ENCODE measurements at places on chromosomes 11 and 22.

- DNase-seq, result no peak
Observed at GRCh38 chr11:86118253-86118652, 49.4 kb upstream of the PICALM start.

DNA sequence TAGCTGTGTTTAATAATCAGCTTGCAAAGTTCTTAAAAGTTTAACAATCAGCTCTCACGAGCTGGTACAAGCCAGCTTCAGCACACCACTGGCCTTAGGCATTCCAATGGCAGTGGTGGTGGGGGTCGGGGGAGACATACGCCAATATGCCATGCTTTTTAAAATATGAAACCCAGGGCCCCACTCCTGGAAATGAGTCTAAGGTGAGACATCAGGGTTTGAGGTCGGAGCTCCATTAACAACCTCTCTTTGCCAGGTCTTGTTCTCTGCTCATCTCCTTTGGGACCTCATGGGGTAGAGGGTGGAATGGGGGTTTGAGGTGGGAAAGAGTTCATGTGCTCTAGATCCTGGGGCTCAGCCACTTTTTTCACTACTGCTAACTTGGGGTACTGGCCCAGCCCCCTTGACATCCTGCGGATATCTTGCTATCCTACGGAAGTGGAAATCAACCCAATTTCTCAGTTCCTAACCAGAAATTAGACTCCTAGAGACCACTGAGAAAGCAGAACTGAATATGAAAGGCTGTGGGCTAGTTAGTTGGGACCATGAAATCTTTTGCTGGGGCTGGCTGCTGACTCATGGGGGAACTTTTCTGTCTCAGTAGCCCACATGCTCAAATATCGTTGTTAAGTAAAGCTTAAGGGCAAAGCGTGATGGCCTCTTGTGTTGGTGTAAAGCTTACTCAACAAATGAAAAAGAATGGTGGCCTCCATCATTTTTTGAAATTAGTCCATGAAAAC is 90.1 kb downstream of the PDHX start:
- no peak for DNase-seq

DNA sequence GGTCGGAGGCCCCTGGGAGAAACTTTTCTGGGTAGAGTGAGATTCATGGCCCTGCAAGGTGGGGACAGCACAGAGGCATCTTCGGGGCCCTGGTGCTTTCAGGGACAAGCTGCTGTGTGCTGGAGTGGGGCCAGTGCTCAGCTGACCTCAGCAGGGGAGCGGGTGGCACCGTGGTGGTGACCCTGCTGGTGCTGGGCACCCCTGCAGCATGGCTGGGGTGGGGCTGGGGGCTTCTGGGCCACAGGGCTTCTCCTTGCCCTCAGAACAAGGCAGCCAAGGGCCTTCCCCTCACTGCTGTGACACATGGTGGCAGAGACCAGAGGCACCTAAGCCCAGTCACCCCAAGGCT is 24.9 kb upstream of the GNB1L start:
- no peak for DNase-seq

DNA sequence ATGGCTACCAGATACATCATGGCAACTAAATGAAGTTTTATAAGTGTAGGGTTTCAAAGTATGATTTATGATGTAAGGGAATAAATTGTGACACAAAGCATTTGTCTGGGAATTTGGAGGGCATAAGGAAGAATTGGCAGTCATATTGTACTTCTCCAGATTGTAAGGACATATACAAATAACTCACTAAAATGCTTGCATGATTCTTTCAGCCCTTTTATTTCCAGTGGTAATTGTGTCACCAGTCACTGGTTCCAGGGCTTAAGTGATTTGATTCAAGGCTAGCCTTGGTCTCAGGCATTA is 299.4 kb upstream of the ANO5 start:
- no peak for DNase-seq

GRCh38 chr22:24005201-24005600 is at the start of gene GSTT4:
GSTT4 (minus strand) TSS chr22:24005453; CDS start chr22:24005356, 97 bp downstream.
- no peak for DNase-seq

DNA sequence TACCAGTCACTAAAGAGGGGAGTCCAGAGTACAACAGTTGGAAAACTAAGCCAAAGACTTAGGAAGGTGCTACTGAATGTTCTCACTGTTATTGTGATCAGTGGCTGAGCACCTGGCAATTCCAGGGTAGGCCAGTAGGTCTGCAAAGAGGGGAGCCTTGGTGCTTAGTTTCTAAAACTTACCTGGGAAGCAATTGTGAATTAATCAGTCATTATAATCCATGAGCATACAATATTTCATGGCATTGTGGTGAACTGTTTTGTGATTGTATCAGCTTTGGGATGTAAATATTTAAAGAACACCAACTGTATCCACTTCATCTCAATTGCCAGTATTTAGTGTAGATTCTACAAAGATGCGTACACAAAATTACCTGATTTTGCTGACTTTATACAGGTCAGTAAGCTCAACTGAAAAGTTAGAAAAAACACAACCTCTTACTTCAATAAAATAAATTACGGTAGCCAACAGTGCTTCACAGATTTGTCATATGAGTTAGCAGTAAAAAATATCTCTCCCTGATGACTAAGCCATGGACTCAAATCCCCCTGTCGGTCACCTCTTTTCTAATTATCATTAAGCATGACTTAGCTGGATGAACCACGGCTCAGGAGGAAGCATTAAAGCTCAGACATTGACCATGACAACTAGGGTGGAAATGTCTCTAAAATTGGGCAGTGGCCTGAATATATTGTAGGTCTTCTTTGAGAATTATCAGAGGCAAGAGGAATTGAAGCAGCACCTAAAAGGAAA is 30.8 kb upstream of the SORL1 start:
- DNase-seq, result no peak
